Activated CD8-positive, alpha-beta T cell treated with anti-CD3 and anti-CD28 coated beads for 36 hours (primary cell): ENCODE measurements at places on chromosomes 2 and 18. TPM values are rescaled to one million over a fixed set of nuclear protein-coding genes. Genes with fewer than 3 reads are reported as not detected.

- no peak for DNase-seq
- no peaks in the 10 kb centered on the region for H3K27me3 ChIP-seq
- H3K4me1 ChIP-seq, result peaks cover 66% of the 10 kb centered on the region
- peaks cover 34% of the 10 kb centered on the region for H3K36me3 ChIP-seq
- no peak overlapping the region for H3K4me3 ChIP-seq
Measured at GRCh38 chr2:134924912-134925311, 6.3 kb downstream of the CCNT2 start.

DNA sequence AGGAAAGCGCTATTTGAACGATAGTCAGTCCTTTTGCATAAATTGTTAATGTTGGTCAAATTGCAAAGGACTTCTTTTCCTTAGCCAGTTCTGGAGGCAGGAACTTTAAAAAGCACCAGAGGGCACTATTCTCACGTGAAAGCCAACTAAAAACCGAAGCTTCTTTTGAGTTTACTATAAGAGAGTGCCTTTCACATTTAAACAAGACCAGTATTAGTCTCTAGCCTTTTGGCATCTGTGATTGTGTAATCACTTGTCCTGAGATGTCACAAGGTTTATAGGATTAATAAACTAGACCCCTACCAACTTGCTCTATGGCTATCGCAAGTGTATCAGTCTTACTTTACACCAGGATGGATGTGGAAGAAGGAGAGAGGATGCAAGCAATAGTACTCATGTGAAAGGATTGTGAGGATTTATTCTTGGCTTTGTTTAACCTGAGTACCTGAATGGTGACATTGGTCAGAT lies 14.4 kb upstream of the STAT4 start:
- peaks cover 25% of the 10 kb centered on the region for H3K4me1 ChIP-seq
- H3K36me3 ChIP-seq, result no peaks in the 10 kb centered on the region

GRCh38 chr18:31041271-31042083 lies 1.1 kb downstream of the DSC3 start:
- no peak for DNase-seq
- H3K27ac ChIP-seq, result no peak overlapping the region
- peak overlapping the region; percentile 35 for H3K4me3 ChIP-seq
- H3K36me3 ChIP-seq, result peaks cover 3% of the 10 kb centered on the region

DNA sequence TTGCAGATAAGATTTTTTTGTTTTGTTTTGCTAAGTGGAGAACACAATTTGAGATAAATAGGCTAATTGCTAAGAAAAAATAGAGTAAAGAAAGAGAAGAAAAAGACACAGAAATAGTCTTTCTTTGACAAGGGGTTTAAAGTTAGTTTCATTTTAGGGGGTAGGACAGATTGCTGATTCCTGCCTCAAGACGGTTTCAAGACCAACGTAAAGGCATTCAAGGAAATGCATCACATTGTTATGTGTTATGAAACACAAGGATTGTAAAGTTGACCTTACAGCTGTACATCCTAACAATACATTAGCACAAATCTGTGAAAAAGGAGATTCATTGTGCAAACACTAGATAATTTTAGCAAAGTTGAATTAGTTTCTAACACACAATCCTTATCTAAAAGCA lies 22.7 kb upstream of the ETAA1 start:
- H3K27me3 ChIP-seq, result peaks cover 4% of the 10 kb centered on the region
- no peak for DNase-seq
- H3K36me3 ChIP-seq, result peaks cover 2% of the 10 kb centered on the region
- H3K4me1 ChIP-seq, result no peaks in the 10 kb centered on the region

DNA sequence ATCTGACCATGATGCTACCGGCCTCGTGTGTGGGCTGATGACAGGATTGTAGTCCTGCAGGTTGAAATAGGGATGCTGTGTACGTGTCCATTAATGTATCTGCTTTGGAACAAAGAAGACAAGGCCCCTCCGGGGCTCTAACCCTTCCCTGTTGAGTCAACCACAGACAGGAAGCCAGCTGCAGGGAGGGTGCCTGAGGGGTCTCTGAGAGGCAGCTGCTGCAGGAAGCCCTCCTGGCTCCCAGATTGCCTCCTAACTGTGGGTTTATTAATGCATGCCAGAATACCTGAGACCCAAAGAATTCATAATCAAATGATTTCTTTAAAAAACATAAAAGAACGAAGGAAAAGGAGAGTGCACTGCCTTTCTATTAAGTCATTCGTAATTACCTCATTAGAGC lies 140.4 kb downstream of the CELF4 start:
- no peaks in the 10 kb centered on the region for H3K27me3 ChIP-seq
- H3K4me3 ChIP-seq, result no peak overlapping the region
- H3K36me3 ChIP-seq, result no peaks in the 10 kb centered on the region
- H3K4me1 ChIP-seq, result no peaks in the 10 kb centered on the region
- no peak overlapping the region for H3K27ac ChIP-seq

- H3K27me3 ChIP-seq, result peaks cover 10% of the 10 kb centered on the region
- DNase-seq, result peak; percentile 84
- H3K4me1 ChIP-seq, result no peaks in the 10 kb centered on the region
- H3K27ac ChIP-seq, result no peak overlapping the region
Measured at GRCh38 chr2:234544659-234545611, 48.1 kb upstream of the ARL4C start.

GRCh38 chr2:211477537-211478275 lies 921.3 kb downstream of the CPS1 start:
- H3K4me1 ChIP-seq, result no peaks in the 10 kb centered on the region
- H3K27ac ChIP-seq, result no peak overlapping the region
- no peaks in the 10 kb centered on the region for H3K27me3 ChIP-seq

DNA sequence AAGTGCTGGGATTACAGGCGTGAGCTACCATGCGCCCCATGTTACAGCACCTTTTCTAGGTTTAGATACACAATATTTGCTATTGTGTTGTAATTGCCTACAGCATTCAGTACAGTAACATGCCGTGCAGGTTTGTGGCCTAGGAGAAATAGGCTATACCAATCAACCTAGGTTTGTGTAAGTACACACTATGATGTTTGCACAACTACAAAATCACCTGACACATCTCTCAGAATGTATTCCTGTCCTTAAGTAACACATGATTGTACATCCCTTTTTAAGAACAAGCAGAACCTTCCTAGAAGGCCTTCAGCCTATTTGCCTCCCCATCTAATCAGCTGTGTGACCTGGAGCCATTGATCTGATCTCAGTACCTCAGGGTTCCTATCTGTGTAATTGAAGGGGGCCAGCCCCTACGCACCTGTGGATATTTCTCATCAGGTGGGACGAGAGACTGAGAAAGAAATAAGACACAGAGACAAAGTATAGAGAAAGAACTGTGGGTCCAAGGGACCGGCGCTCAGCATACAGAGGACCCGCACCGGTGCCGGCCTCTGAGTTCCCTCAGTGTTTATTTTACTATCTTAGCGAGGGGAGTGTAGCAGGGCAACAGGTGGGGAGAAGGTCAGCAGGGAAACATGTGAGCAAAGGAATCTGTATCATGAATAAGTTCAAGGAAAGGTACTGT lies 18.7 kb upstream of the TMBIM1 start:
- no peak for DNase-seq
- H3K4me1 ChIP-seq, result peaks cover 9% of the 10 kb centered on the region
- no peak overlapping the region for H3K27ac ChIP-seq
- H3K27me3 ChIP-seq, result no peaks in the 10 kb centered on the region
- H3K4me3 ChIP-seq, result no peak overlapping the region

GRCh38 chr2:188456114-188456909 lies 164.6 kb downstream of the GULP1 start:
- H3K36me3 ChIP-seq, result no peaks in the 10 kb centered on the region
- no peak overlapping the region for H3K4me3 ChIP-seq
- no peak for DNase-seq
- no peak overlapping the region for H3K27ac ChIP-seq
- H3K27me3 ChIP-seq, result no peaks in the 10 kb centered on the region

DNA sequence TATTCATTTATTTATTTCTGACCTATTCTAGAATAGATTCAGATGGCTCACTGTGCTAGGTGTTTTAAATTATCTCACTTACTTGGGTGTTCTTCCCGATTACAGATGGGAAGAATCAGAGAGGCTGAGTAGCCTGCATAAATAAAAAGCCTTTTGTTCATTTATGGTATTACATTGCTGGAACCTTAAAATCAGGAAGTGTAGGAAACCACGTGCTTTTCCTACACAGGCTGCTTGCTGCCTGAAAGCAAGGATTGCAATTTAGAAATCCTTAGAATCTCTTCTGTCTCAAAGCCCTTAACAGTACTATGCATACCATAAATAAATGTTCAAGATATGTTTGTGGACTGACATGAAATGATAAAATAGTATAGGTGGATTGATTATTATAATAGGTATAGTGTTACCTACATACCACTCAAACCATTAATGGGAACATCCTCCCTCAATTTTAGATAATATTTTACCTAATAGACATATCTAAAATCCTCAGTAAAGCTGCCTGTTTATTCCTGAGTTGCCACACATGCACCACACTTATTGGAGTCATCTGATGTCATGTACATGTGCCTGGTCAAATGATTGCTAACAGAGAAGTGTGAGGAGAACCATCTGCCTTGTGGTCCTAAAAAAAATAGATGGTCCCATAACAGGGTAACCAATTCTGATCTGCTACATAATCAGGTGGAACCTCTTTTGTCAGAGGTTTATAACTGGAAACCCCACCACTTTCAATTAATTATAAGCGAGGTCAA lies 73.5 kb upstream of the C2orf15 start:
- no peaks in the 10 kb centered on the region for H3K27me3 ChIP-seq
- no peaks in the 10 kb centered on the region for H3K4me1 ChIP-seq
- no peak for DNase-seq
- no peaks in the 10 kb centered on the region for H3K36me3 ChIP-seq
- no peak overlapping the region for H3K4me3 ChIP-seq

DNA sequence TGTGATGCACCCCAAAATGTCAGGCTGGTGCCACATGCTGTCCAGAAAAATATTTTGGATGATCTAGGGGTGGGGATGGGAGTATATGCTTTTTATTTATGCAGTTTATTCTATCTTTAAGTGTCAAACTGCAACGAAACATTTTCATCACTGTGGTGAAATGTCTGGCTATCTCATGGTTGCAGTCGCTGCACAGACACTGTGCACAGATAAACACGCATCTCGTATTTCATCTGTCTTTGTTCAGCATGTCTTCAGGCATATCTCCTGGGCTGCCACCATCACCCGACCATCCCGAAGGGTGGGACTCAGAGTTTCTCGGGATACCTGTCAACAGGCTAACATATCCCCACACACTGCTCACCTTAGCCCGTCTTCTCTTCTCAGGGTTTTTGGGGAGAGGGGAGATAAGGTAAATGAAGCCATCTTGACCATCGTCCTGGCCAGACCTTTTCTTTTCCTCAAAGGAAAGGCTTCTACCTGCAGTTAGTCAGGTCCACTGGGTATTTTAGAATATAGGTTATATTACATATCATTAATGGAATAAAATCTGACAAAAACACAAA lies 80.7 kb upstream of the NABP1 start:
- no peak overlapping the region for H3K4me3 ChIP-seq
- H3K4me1 ChIP-seq, result no peaks in the 10 kb centered on the region
- no peaks in the 10 kb centered on the region for H3K36me3 ChIP-seq
- no peaks in the 10 kb centered on the region for H3K27me3 ChIP-seq
- DNase-seq, result no peak
- H3K27ac ChIP-seq, result no peak overlapping the region

- H3K4me3 ChIP-seq, result peak within 1 kb of the TSS; percentile 97
- DNase-seq, result peak; percentile 99
- H3K36me3 ChIP-seq, result peaks cover 20% of the 10 kb centered on the region
- H3K4me1 ChIP-seq, result peaks cover 29% of the 10 kb centered on the region
- H3K27me3 ChIP-seq, result no peaks in the 10 kb centered on the region
Measured at GRCh38 chr2:169798718-169799592, at the start of gene SSB. Gene SSB, plus strand, starts transcription at chr2:169798871. Its CDS starts 2,090 bp downstream, at chr2:169800961.

DNA sequence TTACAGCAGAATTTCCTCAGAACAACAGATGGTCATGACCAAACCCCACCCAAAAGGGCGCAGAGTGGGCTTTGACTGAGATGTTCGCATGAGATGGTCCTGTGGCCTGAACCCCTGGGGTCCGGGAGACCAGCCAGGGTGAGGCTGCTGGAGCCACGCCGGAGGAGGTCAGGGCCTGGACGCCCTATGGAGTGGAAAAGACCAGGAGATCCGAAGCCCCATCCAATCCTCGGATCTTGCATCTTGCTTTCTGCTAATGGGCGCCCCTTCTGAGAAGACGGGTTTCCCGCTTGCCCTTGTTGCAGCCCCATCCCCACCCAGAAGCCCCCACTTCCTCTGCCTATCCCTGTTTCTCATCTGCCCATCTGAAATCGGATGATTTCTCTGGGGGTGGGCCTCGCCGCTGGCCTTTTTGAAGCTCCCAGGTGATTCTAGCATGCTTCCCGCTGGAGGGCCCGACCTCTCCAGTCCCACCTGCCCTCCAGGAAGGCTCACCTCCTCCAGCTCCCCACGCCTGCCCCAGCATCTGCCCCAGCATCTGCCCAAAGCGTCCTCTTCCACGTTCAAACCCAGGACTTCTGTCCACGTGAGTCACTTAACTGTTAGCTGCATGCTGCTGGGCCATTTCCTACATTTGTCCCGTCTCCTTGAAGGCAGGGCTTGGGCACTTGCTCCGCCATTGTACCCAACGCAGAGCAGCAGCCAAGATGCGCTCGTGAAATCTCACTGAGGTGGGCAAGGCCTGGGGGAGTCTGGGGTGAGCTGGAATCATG lies 4.3 kb upstream of the CNDP1 start:
- no peak overlapping the region for H3K4me3 ChIP-seq
- DNase-seq, result no peak
- H3K27ac ChIP-seq, result no peak overlapping the region
- no peaks in the 10 kb centered on the region for H3K4me1 ChIP-seq

GRCh38 chr2:159875083-159875482 lies 77.1 kb upstream of the CD302 start:
- H3K27ac ChIP-seq, result peak overlapping the region; percentile 51
- H3K27me3 ChIP-seq, result no peaks in the 10 kb centered on the region
- peaks cover 59% of the 10 kb centered on the region for H3K36me3 ChIP-seq
- peak; percentile 46 for DNase-seq
- H3K4me3 ChIP-seq, result no peak overlapping the region
- H3K4me1 ChIP-seq, result peaks cover 27% of the 10 kb centered on the region

- no peak overlapping the region for H3K27ac ChIP-seq
- H3K4me3 ChIP-seq, result no peak overlapping the region
- no peaks in the 10 kb centered on the region for H3K4me1 ChIP-seq
- no peaks in the 10 kb centered on the region for H3K36me3 ChIP-seq
Measured at GRCh38 chr2:162509288-162509968, 165.5 kb downstream of the GCA start.

The MARCHF4 gene
- not detected for total RNA-seq

The FZD7 gene
- 0.70 TPM for total RNA-seq

The GMPPA gene
- 34.2 TPM for total RNA-seq

The NEU2 gene
- not detected for total RNA-seq

The SERPINB4 gene
- total RNA-seq, result not detected

The CHRND gene
- total RNA-seq, result not detected

The CFAP65 gene
- total RNA-seq, result not detected

The MBOAT2 gene
- total RNA-seq, result 3.0 TPM

The PLGLB2 gene
- not detected for total RNA-seq
